ENCODE measurements at places on chromosomes 1 and 21.

DNA sequence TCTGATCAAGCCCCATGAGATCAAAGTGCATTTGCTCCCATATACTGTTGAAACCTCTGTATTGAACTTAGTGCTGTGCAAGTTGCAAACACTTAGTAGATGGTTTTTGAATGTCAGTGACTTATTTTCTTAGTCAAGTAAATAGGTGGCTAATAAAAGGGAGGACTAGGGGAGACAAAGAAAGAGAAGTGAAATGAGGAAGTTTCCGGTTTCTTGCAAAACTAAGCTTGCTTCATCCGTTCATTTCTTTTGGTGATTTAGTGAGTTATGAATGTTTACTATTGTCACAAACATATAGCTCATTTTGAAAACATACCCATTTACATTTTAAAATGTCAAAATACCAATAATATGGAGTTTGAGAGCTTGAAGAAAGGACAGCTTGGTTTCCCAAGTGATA is 23.0 kb downstream of the ADAMTS5 start:
- no peak for DNase-seq

GRCh38 chr1:98328855-98329254 is 332.7 kb upstream of the SNX7 start:
- no peak for DNase-seq

DNA sequence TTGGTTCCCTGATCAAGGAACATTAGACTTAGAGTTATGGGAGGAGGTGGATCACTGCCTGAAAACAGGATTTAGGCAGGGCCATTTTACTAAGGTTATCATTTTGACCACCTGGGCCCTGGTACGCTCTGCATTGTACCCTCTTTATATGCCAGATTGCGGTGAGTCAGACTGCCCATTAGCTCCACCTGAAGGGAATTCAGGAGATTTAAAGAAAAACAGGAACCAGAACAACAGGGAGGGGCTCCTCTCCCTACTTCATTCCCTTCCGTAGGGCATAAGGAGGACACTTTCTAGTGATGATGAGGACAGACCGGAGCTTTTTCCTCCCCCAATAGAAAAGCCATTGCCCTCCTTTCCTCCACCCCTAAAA is 20.6 kb upstream of the ITLN1 start:
- DNase-seq: no peak

- DNase-seq: no peak
These were observed 4.5 kb upstream of the NHLH1 start for GRCh38 chr1:160362168-160362957.
